Placental pericyte (primary cell): ENCODE measurements at places on chromosomes 3 and 15. TPM values are rescaled to one million over a fixed set of nuclear protein-coding genes. Genes with fewer than 3 reads are reported as not detected.

MCF2L2 gene
- 0.29 TPM in 1 of 2 replicates, not detected in the other for total RNA-seq

TRIM71 gene
- total RNA-seq: not detected in 2 replicates

CAMK2N2 gene
- 0.14 and 0.22 TPM in 2 replicates for total RNA-seq

PCYT1A gene
- total RNA-seq: 112 and 126 TPM in 2 replicates

JMJD7 gene
- 3.9 and 6.0 TPM in 2 replicates for total RNA-seq

LSG1 gene
- 45.1 and 52.4 TPM in 2 replicates for total RNA-seq
